ENCODE measurements at places on chromosomes 2 and 18.

DNA sequence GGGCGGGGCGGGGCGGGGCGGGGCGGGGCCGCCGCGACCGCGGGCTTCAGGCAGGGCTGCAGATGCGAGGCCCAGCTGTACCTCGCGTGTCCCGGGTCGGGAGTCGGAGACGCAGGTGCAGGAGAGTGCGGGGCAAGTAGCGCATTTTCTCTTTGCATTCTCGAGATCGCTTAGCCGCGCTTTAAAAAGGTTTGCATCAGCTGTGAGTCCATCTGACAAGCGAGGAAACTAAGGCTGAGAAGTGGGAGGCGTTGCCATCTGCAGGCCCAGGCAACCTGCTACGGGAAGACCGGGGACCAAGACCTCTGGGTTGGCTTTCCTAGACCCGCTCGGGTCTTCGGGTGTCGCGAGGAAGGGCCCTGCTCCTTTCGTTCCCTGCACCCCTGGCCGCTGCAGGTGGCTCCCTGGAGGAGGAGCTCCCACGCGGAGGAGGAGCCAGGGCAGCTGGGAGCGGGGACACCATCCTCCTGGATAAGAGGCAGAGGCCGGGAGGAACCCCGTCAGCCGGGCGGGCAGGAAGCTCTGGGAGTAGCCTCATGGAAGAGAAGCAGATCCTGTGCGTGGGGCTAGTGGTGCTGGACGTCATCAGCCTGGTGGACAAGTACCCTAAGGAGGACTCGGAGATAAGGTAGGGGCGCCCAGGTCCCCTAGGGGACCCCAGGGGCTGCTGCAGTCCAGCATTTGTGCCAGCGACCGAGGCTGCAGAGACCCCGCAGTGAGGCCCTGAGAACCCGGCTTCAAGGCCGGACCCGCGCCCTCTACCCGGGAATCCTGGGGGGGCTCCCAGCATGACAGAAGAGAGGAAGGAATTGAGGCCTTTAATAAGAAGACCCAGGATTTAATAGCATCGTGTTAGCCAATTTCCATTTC lies at the start of gene KHK:
KHK (plus strand) TSS at position 49 of the 870 bp plus-strand sequence; CDS start at position 537, 488 bp downstream.
- no peak for DNase-seq

GRCh38 chr2:222250313-222250712 lies 48.5 kb downstream of the PAX3 start:
- DNase-seq, result no peak

- DNase-seq, result no peak
Measured at GRCh38 chr2:214839464-214839863, 30.0 kb upstream of the BARD1 start.

DNA sequence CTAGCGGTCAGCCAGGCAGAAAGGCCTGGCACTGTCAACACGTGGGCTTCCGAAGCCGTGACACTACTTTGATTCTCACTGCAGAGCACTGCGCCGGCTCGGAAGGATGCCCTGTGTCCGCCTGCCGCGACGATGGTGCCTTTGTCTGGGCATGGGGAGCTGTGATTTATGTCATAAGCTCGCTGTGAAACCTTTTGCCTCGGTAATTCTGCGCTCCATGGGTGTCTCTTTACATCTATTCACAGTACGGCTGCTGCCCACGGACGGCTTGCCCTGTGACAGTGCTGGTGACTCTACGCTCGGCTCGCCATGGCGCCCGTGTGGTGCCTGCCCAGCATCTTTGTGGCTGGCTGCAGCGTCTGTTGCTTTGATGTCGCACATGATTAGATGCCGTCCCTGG lies 43.1 kb upstream of the GBX2 start:
- DNase-seq, result no peak

DNA sequence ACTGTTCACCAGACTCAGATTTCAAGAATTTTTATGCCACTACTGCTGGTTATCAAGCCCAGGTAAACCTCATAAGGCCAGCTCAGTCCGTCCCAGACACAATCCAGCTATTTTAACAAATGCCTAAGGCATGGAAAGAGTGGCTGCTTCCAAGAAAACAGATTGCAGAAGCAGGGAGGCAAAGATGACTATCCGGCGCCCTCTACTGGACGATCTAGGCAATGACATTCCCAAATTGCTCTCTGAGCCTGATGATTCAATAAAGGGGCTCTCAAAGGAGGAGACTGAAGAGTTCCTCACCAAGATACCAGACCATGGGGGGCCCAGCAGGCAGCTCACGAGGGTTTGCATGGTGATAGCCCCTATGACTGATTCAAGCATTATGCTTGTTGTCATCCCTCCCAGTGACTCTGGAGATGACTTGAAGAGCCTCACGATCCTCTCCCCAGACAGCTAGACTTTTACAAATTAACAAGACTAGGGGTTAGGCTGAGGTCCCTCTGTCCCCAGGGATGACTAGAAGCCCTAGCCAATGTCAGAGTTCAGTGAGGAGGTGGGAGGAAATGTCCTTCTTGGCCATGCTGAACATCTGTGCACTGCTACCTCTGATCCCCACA lies 25.0 kb downstream of the SERPINB8 start:
- peak; percentile 45 for DNase-seq

DNA sequence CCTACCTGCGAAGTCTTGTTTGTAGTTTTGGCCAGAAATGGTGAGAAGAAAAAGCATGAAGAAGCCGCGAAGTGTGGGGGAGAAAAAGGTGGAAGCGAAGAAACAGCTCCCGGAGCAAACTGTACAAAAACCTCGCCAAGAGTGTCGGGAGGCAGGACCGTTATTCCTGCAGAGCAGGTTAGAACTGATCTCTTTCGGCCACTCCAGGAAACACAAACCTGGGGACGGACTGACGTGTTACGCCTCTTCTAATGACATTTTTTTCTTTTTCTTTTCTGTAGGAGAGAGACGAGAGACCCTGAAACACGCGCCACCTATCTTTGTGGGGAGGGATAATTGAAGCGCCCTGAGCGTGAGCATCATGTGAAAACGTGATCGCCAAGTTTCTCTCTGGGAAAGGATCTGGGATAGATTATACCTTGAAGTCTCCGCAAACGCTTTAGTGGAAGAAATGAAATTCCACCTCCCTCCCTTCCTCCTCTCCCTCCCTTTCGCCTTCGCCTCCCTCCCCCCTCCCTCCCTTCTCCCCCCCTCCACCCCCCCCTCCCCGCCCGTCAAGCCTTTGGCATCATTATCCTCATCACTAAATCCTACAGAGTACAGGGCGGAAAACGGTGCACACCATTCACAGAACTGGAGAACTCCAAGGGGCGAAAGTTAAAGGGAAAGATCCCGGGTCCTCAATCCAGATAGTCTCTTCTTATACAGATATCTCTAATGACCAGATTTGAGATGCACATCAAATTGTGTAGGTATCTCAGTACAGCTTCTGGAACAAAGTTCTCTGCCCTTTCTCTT lies at the start of gene ZEB2:
ZEB2 (minus strand) TSS at position 186 of the 798 bp plus-strand sequence. CDS start 2,769 bp downstream, outside the sequence.
- no peak for DNase-seq

DNA sequence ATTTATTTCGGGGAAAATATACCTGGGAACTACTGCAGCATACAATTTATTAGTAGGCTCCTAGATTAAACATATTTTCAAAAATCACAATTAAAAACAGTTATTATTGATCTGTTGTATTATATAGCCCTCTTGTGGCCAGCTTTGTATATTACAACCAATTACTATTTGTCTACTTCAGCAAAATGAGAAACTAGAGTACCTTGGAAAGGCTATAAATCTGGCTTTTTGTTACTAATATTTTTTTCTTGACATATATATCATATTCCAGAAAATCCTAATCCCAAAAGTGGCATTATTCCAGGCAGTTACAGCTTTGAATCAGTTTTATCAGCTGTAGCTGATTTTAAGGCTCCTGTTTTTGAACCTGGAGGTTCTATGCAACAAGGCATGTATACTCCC lies 101.2 kb downstream of the UBR3 start:
- no peak for DNase-seq

GRCh38 chr18:32349728-32350395 lies 120.8 kb downstream of the GAREM1 start:
- DNase-seq, result no peak

GRCh38 chr18:27942706-27943105 lies 234.2 kb downstream of the CDH2 start:
- no peak for DNase-seq

DNA sequence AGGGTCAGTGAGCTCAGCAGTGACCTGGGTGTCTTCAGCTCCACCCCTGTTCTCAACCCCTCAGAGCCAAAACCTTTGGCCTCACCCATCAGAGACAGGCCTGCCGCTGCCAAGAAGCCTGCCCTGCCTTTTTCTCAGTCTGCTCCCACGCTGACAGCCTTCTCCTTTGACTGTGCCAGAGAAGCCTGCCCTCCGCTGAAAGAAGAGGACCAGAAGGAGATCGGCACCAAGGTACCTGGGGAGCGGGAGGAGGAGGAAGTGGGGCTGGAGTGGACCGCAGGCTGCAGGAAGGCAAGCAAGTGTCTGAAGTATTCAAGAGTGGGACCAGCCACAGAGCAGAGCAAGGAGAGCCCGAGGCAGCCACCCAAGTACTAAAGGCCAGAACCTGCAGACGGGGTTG lies 33.2 kb downstream of the TOGARAM2 start:
- DNase-seq, result peak; percentile 34

GRCh38 chr18:52339891-52340371 lies at the start of gene DCC:
DCC (plus strand) TSS chr18:52340197; CDS start chr18:52340788, 591 bp downstream.
- no peak for DNase-seq

GRCh38 chr2:47903781-47904490 lies 2.4 kb downstream of the FBXO11 start:
- no peak for DNase-seq

DNA sequence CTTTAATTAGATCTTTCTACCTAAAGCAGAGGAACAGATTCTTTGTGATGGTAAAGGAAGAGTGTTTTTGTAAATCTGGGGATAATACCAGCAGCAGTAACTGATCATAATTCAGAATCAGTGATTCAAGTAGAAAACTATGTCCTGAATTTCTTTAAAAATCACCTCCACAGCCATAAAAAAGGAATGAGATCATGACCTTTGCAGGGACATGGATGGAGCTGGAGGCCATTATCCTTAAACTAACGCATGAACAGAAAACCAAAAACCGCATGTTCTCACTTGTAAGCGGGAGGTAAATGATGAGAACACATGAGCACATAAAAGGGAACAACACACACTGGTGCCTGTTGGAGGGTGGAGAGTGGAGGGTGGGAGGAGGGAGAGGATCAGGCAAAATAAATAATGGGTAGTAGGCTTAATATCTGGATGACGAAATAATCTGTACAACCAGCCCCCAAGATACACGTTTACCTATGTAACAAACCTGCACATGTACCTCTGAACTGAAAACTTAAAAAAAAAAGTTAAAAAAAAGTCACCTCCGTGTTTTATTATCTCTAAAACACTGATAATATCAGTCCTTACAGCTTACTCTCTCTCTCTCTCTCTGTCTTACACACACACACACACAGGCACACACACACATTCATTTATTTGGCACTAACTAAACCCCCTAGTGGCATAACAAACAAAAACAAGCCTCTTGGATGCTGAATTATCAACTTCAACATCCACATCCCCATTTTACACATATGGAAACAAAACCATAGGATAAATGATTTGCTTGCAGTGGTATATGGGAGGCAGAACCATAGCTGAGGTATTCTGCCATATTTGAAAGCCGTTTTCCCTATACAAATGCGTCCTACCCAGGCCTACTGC lies 1.4 kb downstream of the TM4SF20 start:
- no peak for DNase-seq

GRCh38 chr18:8821083-8821465 lies 115.7 kb downstream of the MTCL1 start:
- DNase-seq, result no peak

- DNase-seq, result no peak
Measured at GRCh38 chr2:169965495-169965894, 138.2 kb downstream of the UBR3 start.

- DNase-seq, result no peak
Measured at GRCh38 chr2:29174937-29175336, 59.7 kb downstream of the CLIP4 start.

- no peak for DNase-seq
Measured at GRCh38 chr2:110946902-110947301, 173.8 kb upstream of the BCL2L11 start.

GRCh38 chr2:237743561-237744269 lies 54.9 kb upstream of the RBM44 start:
- DNase-seq, result no peak

GRCh38 chr2:70247364-70248180 lies 856 bp downstream of the TIA1 start:
- no peak for DNase-seq

DNA sequence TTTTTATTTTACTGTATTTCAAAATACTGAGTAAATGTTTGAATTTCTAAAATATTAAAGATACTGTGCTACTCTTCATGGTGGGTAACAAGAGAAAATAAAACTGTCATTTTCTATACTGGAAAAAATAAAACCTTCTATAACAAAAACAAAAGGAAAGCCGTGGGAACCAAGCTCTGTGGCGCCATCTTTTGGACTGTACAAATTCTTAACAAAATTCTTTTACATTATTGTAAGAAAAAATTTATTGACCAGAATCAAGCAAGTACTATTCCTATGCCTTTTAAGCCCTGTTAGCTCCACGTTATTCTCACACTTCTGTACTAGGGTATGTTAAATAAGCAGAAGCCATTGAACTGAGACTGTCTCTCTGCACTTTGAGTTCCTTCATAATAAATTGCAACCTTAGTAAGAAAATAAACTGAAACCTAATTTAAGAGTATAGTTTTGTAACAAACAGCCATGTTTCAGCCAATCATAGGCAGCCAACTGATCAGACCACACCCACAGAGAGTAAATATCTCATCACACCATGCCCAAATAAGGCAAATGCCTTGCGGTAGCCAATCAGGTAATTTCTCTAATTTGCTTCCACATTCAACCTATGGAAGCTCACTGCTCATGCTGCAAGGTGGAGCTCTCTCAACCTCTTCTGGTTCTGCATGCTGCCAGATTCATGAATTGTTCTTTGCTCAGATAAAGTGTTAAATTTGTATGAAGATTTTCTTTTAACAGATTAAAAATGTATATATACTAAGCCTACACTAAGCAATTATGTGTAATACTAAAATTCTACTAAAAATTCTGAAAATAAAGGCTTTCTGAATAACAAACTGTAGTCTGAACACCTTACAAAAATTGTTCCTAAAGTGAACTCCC lies 42.2 kb downstream of the HIBCH start:
- DNase-seq, result no peak

DNA sequence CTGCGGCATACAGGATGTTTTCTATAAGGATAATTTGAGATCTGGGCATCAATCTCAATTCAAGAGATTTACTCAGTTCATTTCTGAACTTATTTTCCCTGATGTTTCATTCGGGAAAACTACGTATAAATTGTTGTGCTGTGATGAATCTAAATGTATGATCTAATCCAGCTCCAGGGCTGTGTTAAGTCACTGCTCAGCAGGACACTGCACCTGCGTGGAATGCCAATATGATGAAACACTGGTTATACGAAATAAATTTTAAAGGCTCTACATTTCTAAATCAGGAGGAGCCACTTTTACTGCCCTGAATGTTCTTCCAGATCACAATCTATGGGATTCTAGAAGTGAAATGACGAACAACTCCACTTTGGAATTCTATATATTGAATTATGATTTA lies 259.0 kb downstream of the HNMT start:
- no peak for DNase-seq

GRCh38 chr2:62197925-62198633 lies 2.2 kb downstream of the B3GNT2 start:
- DNase-seq, result no peak

GRCh38 chr2:73564986-73565385 lies 77.2 kb downstream of the NAT8 start:
- DNase-seq, result no peak

All from stimulated activated CD4-positive, alpha-beta T cell treated with anti-CD3 and anti-CD28 coated beads, Interleukin-4, amount 100 ng/mL, for 24 hours (primary cell).